Right renal cortex interstitium (tissue), 3 donors: ENCODE measurements at places on chromosomes 4 and X.

GRCh38 chrX:49221868-49222267, 11.3 kb downstream of the CACNA1F start:
- no peak for DNase-seq

DNA sequence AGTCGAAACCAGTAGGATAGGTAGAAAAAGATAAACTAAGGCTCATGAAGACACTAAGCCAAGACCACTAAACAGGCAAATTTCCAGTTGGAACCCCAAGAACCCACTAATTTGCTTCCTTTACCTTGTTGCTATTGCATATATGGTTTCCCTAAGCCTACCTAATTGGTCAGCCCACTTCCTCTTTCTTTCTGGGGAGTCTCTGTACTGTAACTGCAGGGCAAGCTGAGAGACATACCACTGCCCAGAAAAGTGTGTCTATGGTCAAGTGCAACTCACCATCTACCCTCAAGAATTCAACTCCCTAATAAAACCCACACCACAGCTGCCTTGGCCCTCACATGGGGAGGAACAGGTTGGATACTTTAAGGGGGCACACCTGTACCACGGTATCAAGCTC, 28.6 kb downstream of the IDS start:
- DNase-seq: no peak

DNA sequence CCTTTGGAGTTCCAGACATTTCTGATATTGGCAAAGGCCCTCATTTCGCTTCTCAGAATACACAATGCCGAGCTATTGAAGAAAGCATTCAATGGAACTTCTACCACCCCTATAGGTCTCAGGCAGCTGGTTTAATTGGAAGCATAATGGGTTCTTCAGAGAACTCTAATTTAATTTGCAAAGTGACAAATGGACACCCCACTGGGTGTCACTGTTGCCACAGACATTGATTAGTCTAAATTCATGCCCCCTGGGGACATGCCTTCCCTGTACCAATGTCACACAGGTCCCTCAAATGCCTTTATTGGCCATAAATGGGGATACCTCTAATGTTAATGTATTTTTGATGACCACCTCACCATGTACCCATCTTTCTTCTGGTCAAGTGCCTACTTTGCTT, 22.9 kb upstream of the TMEM255A start:
- no peak for DNase-seq

- no peak for DNase-seq
Observed at GRCh38 chr4:149911354-149911753, 95.7 kb upstream of the IQCM start.

DNA sequence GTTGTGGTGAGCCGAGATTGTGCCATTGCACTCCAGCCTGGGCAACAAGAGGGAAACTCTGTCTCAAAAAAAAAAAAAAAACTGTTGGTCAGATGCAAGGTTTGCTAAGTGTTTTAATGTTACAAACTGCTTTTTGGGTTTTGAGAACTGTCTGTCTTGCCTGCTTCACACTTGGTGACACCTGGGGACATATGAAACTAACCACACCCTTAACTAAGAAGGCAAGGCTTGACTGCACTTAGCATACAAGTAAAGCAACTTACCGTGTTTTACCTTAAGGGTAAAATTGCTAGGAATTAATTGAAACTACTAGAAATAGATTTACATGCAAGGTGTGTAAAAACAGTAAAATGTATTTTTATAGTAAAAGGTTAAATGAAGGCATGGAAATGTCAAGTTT, 180.4 kb downstream of the OR13H1 start:
- DNase-seq: no peak

GRCh38 chrX:112803060-112803459, 37.6 kb downstream of the AMOT start:
- no peak for DNase-seq

GRCh38 chr4:95599777-95600400, 51.1 kb upstream of the UNC5C start:
- DNase-seq: no peak

- DNase-seq: no peak
Observed at GRCh38 chrX:5528057-5528456, 700.6 kb downstream of the NLGN4X start.

- no peak for DNase-seq
Observed at GRCh38 chr4:109296527-109296926, 5.9 kb downstream of the COL25A1 start.

GRCh38 chr4:17567271-17567670, 9.7 kb upstream of the LAP3 start:
- no peak for DNase-seq

DNA sequence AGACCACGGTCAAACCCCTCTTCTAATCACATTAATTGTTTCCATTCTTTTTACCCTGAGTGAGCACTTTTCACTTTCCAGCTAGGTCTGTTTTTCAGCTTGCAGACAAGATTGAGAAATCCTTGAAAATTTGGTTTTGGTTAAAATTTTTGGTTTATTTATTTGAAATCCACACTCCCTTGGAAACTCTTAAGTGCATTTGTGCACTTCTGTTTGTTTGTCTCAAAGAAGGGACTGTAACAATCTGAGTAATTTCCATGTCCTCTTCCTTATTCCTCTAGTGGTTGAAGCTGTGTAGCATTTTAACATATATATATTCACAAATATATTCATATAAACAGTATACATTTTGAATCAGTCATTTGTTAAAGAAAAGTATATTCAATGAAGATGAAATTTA, 333.3 kb downstream of the ANK2 start:
- no peak for DNase-seq

DNA sequence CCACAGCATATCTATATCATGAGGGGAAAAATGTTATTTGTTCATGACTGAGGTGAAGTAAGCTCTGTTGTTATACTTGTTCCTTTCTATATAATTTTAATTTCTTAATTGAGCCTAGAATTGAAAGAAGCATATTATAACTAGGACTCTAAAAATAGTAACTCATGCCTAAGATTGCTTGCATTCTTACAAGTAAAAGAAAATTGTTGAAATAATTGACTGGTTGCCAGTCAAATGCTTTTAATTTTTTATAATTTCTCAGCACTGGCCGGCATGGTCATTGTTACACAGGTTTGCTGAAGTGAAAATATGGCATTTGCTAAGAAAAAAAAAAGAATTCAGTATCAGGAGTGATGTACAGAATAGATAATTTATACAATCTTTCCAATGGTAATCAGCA, 104.8 kb downstream of the GASK1B start:
- no peak for DNase-seq

DNA sequence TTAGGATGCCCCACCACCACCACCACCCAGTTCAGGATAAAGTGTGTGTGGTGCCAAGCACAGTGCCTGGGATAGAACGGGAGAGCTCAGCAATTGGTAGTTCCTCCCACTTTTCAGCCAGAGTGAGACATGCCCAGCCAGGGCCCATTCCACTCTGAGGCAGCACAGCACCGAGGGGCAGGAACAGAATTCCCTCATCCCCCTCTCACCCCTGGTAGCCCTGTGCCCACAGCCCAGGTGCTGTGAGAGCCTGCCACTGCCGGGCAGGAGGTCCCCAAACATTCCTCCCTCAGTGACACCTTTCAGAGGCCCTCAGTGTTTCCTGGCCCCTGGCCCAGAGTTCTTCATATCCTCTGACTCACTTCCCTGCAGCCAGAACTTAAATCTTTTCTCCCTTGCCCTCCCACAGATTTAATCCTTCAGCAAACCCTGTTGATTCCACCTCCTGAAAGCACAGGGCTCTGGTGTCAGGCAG, 8.1 kb downstream of the RIPPLY1 start:
- no peak for DNase-seq

GRCh38 chr4:108078024-108078733, 88.5 kb downstream of the HADH start:
- no peak for DNase-seq

DNA sequence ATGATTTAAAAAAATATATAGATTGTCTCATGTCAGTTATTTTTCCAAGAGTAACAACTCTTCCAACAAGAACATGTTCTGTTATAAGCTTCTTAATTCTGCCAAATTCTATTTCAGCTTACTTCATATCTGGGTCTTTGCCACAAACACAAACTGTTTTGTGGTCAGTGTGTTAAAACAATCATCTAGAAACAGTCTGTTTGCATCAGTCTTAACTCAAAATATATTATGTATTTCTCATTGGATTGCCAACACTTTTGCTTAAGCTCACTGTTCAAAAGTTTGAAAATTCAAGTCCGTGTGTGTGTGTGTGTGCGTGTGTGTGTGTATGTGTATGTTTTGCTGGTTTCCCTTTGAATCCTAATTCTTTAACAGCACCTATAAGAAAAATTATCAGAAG, 752.3 kb upstream of the NDST4 start:
- no peak for DNase-seq

DNA sequence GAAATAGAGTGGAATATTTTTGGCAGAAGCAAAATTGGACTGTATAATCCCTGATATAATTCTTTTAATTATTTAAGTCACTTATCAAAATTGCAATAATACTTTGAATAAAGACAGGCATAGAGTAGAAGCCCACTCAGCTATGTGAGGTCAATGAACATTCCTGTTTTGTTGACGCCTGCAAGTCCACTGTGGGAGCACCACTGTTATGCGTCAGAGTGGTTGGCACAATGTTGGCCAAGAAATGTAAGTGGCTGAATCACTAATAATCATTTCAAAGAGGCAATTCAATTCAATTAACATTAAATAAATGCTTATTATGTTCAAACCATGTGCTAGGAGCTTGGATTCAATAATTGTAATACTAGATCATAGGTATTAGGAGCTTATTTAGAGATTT, 221.0 kb downstream of the SPCS3 start:
- DNase-seq: no peak

DNA sequence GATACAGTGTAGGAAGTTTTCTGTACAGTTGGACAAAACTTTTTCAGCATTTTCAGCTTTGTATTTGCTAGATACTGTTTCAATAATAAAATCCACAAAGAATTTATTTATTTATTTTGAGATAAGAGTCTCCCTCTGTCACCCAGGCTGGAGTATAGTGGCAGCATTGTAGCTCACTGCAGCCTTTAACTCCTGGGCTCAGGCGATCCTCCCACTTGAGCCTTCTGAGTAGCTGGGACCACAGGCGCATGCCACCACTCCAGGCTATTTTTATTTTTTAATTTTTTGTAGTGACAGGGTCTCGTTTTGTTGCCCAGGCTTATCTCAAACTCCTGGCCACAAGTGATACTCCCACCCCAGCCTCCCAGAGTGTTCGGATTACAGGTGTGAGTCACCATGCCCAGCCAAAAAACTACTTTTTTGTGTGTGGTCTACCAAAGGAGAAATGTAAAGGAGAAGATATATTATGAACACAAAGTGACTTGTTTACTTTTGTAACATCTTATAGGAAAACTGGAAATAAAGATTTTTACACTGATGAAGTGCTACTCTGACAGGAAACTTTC, 13.0 kb upstream of the SOWAHD start:
- DNase-seq: no peak

DNA sequence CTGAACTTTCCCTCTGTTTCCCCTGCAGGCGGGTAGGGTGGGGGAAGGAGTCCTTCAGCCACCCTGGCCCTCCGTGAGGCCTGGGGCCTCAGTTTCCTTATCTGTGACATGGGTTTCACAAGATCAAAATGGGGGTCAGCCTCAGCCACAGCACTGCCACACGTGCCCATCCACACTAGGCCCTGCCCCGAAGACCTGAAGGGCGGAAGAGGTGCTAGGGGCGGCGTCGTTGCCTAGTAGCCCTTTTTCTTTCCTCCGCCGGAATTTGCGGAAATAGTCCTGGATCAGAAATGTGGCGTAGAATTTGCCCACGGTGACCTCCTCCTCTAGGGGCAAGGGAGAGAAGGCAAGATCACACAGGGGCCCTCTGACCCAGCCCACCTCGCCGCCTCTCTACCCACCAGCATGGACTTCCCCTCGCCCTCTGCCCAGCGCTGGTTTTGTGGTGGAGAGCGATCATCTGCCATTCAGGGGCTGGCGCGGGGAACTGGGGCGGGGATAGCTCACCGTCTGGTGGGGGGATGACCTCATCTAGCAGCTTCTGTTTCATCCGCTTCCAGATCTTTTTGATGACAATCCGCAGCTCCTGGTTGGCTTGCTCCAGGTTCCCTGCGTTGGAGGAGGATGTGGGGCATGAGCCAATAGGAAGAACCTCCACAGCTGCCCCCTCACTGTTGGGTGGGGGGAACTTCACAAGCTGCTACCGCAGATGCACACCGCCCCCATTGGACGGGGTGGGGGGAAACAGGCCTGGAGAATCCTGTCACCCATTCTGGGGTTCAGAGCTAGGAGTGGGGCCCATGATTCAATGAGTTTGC, 9.7 kb upstream of the SYP start:
- no peak for DNase-seq

DNA sequence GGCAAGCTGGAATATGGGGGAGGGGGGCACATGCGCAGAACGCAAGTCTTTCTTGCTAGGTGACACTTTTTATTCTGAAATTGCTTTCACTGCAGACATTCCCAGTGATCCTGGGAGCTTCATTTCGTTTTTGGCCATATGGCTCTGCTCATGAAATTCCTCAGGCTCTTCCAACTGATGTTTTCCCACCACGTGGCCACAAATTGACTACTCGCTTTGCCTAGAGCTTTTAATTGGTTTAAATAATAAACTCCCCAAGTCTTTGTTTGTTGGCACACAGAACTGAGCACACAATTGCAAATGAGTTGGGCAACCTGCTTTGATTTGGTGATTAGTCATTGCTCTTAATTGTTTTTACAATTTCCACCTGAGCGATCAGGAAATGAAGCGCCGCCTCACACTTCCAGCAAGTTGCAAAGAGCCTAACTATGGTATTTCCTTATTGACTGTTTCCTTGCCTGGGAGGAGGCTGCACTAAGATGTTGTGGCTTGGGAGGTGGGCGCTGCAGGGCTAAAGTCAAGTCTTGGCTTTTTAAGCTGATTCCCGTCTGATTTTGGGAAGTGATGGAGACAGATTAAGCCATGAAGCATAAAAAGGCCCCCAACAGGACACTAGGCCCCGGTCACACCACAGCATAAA, 282.5 kb downstream of the ZIC3 start:
- DNase-seq: no peak

GRCh38 chr4:16692046-16692445, 206.4 kb downstream of the LDB2 start:
- no peak for DNase-seq

- no peak for DNase-seq
Observed at GRCh38 chr4:154044108-154044531, 255.2 kb upstream of the SFRP2 start.

DNA sequence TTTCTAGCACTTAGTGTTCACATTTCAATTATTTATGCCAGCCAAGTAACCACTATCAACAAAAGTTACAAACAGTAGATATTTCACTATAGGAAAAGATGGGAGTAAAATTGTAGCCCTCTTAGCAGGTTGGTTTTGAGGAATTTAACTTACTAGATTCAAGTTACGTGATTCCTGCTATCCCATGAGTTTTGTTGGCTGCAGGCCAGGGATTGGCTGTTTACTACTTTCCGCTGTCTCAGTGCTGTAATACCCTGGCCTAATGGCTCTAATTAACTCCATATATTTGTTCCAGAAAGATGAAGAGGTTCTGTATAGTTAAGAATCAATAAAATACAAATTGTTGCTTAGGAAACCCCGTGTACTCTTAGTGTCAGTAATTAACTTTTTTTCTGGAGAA, 55.5 kb upstream of the MAGED1 start:
- peak; percentile 29 for DNase-seq

- DNase-seq: no peak
Observed at GRCh38 chrX:40147971-40148370, 50.2 kb upstream of the BCOR start.

GRCh38 chr4:71006203-71006907, 12.9 kb downstream of the DCK start:
- DNase-seq: no peak

GRCh38 chrX:439241-439640, 52.5 kb upstream of the PPP2R3B start:
- DNase-seq: no peak
